ENCODE measurements at places on chromosomes 13 and 19.

- DNase-seq, result peak; percentile 67
Observed at GRCh38 chr13:48731957-48732569, 78.3 kb downstream of the CYSLTR2 start.

DNA sequence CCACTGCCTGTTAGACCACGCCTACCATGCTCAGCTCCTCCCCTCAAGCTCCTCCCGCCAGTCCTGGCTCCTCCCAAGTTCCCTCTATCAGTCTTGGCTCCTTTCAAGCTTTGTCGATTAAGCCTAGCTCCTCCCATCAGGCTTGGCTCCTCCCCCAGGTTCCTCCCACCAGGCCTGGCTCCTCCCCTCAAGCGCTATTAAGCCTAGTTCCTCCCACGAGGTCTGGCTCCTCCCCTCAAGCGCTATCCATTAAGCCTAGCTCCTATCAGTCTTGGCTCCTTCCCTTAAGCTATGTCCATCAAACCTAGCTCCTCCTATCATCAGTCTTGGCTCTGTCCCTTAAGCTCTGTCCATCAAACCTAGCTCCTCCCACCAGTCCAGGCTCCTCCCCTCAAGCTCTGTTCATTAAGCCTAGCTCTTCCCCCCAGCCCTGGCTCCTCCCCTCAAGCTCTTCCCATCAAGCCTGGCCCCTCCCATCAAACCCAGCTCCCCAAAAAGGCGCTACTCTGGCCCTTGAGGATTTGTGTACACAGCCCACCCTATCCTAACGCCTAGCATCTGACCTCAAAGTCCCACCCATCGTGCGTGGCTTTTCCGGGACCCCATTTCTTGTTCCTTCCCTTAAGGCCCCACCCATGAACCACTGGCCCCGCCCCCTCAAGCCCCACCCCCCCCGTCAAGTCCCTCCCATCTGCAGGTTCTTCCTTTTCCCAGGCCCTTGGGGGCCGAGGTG lies 10.0 kb downstream of the CAMSAP3 start:
- no peak for DNase-seq

- DNase-seq, result no peak
Observed at GRCh38 chr13:97376981-97377380, 57.0 kb upstream of the RAP2A start.

- no peak for DNase-seq
Observed at GRCh38 chr13:37443538-37443937, 155.0 kb downstream of the POSTN start.

Measured in activated CD4-positive, alpha-beta T cell treated with anti-CD3 and anti-CD28 coated beads, Interleukin-2, amount 50 U/mL, for 1 hour (primary cell).